ENCODE measurements at places on chromosomes 16 and 17.

GRCh38 chr17:11122908-11123307 lies 118.1 kb upstream of the SHISA6 start:
- DNase-seq, result no peak

DNA sequence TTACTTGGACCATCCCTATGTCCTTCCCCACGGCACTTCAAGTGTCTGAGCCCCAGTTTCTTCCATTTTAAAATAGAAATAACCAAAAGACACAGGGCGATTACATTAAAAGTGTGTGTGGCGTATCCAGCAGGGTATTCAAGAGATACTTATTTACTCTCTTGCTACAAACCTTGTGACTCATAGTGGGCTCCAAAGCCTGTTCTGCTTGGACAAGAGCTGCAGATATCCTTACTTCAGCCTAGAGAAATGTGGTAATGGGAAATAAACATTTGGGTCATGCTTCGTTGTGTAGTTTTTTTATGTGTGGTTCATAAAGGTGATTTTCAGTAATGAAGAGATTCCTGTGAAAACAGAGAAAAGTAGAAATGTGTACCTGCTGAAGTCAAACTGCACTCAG lies 288.9 kb upstream of the CDH11 start:
- no peak for DNase-seq

GRCh38 chr16:69448470-69449193 lies 24.2 kb downstream of the CYB5B start:
- no peak for DNase-seq

DNA sequence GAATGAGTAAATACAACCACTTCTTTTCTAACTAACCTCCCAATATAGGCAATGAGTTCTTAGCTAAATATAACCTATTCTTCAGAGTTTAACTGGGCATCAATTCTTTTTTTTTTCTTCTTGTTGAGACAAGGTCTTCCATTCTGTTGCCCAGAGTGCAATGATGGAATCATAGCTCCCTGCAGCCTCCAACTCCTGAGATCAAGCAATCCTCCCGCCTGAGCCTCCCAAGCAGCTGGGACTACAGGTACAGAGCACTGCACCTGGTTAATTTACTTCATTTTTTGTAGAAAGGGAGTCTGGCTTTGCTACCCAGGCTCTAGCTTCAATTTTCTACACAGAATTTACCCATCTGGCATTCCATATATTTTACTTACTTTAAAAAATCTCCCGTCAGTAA lies 1.1 kb downstream of the METTL16 start:
- DNase-seq, result no peak

GRCh38 chr17:36600465-36600864 lies 918 bp upstream of the MRM1 start:
- DNase-seq, result no peak

DNA sequence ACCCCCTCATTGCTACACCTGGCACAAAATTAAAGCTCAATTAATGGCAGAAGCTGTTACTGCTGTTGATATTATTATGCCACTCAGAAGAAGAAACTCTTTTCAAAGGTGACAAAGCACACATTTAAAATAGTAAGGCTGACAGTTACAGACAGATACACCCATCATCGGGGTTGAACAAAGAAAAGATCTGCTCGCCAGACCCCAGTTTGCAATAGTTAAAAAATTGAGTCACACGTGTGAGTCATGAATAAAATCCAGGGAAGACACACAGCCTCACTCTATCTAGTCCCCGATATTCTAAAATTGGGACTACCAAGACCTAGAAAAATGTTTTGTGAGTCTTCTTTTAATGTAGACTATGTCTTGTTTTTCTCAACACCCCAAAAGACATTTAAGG lies 330.0 kb upstream of the SOX9 start:
- no peak for DNase-seq

DNA sequence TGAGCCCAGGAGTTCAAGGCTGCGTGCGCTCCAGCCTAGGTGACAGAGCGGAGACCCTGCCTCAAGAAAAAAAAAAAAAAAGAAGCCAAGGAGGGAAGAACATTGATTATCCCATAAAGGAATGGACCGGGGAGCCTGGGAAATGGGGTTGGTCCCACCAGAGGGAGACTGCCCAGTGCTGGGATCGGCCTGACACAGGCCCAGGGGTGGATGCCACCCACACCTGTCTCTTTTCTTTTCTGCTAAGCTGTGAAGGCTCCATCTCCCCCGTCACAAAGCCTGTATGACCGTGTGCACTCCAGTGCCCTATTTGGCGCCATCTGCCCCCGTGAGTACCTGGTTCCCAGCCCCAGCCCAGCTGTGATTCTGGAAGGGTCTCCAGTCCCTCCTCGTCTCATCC lies 15.7 kb downstream of the UBALD1 start:
- DNase-seq, result no peak

GRCh38 chr17:82281502-82282238 lies 8.2 kb upstream of the CSNK1D start:
- no peak for DNase-seq

- DNase-seq, result no peak
Observed at GRCh38 chr17:67632141-67632540, 85.6 kb upstream of the NOL11 start.

DNA sequence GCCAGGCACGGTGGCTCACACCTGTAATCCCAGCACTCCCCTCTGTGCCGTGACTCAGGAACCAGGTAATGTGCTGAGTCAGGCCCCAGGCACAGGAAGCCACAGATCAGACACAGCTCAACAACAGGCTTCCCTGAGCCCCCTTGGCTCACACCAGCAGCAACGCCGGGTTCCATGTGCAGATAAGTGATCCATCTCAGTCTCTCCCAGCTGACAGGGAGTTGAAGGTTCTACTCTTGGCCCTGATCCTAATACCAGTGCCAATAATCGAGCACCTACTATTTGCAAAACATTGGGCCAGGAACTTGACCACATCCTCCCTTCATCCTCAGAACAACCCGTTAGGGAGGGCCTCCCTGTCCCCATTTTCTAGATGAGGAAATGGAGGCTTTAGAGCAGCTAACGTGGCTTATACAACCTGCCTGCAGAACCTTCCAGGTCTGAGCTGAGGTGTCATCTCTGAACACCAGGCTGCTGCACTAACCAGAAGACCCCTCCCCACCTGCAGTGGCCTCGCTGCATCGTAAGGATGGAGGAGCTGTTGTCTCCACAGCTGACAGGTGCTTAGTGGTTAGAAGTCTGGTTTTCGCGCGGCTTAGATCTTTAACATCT lies 64.8 kb upstream of the AMZ2 start:
- no peak for DNase-seq

GRCh38 chr16:3187798-3188674 lies at the start of gene OR1F1:
OR1F1 (plus strand) TSS chr16:3188204.
- DNase-seq, result no peak

- no peak for DNase-seq
Observed at GRCh38 chr17:66727634-66728570, 107.0 kb upstream of the CACNG5 start.

DNA sequence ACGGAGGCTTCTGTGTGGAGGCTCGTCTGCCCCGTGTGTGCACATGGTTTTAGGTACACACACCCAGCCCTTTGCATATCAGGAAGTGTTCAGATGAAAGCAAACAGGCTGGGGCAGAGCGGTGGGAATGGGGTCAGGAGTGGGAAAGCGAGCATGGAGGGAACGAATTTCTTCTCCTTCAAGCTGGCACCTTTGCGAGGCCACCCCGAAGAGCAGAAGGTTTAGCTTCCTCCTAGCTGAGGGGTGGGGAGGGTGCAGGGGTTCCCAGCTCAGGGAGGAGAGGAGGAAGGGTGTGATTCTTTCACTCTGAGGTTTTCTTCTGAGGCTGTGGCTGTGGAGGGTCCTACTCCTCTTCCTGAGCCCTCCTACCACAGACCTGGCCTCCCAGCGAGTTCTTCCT lies 83.6 kb downstream of the ABR start:
- no peak for DNase-seq

DNA sequence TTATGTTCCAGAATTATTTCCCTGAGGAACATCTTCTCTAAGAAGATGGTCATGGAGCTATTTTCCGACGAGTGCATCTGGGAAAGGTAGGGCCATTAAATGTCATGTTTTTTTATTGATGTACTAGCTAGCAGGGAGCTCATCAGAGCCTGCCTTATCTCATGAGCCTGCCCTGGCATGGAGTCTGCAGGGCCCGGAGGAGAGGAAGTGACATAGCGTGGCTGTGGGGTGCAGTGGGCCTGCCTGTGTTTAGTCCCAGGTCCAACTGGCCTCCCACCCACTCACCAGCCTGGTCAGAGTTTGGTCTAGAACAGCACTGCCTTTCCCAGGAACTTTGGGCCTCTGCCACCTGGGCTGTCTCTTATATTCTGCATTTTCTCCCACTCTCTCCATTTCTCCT lies 389.8 kb downstream of the SNX29 start:
- DNase-seq, result no peak

All from cortex of kidney (tissue), 1 donor.